ENCODE measurements at places on chromosomes 5 and 9.

- DNase-seq = no peak
Measured at GRCh38 chr5:1465966-1466471, 20.8 kb upstream of the SLC6A3 start.

- no peak for DNase-seq
Measured at GRCh38 chr5:74623006-74623611, 17.4 kb downstream of the ENC1 start.

GRCh38 chr5:168654211-168654721 lies 75.1 kb upstream of the PANK3 start:
- no peak for DNase-seq

- no peak for DNase-seq
Measured at GRCh38 chr9:131275332-131276093, 797 bp downstream of the FAM78A start.

GRCh38 chr5:141001446-141001843 lies 35.2 kb downstream of the PCDHAC2 start:
- no peak for DNase-seq

- no peak for DNase-seq
Measured at GRCh38 chr5:158599157-158599556, 500.6 kb downstream of the EBF1 start.

DNA sequence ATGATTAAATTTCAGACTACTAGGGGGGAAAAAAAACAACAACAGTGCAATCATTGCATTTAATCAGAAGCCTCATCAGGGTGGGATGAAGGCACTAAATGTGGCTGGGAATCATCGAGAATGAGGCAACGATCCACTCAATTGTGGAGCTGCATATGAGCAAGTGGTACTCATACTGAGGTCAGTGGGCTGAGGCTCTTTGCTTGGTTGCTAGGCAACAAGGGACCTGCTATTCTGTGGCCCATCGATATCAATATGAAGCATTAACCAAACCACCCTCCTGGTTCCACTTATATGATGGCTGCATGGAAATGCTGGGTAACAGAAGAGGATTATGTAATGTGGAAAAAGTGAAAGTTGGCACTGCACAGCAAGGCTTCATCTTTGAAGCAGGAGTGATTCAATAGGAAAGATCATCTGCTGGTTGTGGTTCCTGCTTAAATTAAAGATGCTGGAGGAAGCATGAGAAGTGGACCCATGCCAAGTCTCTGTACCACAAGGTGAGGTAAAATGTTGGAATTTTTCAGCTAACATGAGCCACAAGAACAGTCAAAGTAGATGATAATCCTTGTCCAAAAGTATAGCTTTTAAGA lies 159.8 kb upstream of the HMHB1 start:
- peak; percentile 15 for DNase-seq

- no peak for DNase-seq
Measured at GRCh38 chr9:93191354-93191660, 7.4 kb downstream of the WNK2 start.

DNA sequence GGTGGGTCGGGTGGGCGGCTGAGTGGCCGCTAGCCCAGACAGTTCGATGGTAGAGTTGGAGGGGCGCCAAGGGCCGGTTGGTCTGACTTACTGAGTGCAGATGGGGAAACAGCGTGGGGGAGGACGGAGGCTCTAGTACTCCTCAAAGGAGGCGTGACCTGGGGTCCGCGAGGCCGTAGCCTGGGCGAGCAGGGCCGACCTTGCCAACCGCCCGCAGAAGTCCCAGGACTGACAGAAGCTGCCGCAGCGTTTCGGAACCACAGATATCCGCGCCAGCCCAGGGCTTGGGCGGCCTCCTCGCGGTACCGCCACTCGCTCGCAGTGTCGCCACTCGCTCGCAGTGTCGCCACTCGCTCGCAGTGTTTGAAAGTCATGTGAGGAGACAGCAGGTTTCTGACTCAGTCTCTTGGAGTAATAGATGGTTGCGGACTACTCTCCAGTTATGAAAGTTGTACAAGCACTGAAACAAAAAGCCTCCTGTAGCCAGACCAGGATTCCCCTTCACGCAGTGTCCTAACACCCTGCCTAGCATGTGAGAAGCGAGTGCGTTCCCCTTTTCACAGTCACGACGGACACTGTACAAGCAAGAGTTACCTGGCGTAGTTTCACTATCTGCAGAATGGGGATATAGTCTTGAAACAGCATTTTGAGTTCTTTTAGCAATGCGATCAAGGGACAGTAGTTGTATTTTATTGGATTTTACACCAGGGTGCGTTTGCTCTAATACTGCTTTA lies 674 bp downstream of the TMEM38B start:
- peak; percentile 45 for DNase-seq

DNA sequence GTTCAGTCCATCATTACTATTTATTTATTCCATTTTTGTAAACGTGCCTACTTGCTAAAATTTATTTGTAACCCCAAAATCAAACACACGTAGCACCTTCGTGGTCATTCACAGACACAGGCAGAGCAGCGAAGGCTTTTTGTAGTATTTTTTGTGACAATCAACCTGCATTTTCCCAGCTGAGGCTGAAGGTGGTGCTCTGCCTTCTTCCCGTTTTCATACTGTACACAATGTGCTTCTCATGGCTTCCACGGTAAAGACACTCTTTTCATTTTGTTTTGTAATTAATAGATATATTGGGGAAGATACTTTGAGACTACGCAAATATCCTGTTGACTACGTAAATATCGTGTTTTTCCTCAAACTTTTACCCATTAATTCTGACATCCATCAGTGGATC lies 19.4 kb downstream of the DAP start:
- DNase-seq = no peak

DNA sequence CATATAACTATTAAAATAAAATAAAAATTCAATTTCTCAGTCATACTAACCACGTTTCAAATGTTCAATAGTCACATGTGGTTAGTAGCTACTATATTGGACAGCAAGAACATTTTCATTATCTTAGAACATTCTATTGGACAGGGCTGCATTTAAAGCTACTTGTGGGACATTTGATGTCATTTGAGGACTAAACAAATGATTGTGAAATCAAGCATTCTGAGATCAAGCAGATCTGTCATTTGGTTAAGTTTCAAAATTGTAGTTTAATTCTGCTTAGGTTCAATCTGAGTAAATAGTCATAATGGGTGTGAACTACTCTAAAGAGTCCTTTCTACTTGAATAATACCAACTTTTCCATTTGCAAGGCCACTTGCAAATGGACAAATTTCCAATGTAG lies 226.9 kb upstream of the C9orf72 start:
- no peak for DNase-seq

- no peak for DNase-seq
Measured at GRCh38 chr5:64108674-64109073, 57.0 kb upstream of the RNF180 start.

DNA sequence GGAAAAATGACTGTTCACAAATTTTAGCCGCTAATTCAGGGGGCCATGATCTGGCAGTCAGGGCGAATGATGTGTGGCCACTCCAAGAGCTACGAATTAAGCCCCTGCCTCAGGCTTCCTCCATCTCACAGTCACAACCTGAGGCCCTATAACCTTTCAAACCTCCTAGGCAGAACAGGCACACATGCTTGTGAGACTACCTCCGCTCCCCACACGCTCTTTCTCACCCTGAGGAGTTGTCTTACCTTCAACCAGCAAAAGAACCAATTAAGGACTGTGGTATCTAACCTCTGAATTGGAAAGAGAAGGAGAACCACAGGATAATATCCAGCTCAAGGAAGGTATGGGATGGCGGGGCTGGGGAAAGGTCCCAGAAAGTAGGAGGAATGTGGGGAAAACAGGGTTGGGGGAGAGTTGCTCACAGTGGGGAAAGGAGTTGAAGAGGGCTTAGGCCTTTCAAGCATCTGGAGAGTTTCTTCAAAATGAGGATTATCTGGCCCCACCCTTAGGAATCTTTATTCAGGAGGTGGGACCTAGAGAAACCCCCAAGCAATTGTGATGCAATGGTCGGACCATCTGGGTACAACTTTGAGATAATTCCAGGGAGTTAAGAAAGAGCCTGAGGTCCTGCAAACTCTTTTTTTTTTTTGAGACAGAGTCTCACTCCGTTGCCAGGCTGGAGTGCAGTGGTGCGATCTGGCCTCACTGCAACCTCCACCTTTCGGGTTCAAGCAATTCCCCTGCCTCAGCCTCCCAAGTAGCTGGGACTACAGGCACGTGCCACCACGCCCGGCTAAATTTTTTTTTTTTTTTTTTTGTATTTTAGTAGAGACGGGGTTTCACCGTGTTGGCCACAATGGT lies 5.5 kb downstream of the PCDH1 start:
- no peak for DNase-seq

DNA sequence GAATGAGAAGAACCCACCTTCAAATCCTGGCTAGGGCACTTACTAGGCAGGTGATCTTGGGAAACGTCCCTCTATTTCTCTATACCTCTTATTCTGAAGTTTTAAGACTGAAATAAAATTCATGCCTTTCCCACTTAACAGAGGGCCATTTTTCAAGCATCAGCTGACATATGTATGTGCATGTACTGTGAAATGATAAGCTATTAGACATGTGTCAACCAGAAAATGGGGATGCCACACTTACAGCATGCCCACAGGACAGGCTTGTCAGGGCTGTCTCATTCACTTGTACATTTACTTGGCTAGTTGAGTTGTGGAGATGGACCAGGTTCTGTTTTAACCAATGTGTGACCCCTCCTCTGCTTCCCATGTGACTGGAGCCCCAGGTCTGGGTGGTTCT lies 78.5 kb downstream of the C9orf152 start:
- DNase-seq = no peak

DNA sequence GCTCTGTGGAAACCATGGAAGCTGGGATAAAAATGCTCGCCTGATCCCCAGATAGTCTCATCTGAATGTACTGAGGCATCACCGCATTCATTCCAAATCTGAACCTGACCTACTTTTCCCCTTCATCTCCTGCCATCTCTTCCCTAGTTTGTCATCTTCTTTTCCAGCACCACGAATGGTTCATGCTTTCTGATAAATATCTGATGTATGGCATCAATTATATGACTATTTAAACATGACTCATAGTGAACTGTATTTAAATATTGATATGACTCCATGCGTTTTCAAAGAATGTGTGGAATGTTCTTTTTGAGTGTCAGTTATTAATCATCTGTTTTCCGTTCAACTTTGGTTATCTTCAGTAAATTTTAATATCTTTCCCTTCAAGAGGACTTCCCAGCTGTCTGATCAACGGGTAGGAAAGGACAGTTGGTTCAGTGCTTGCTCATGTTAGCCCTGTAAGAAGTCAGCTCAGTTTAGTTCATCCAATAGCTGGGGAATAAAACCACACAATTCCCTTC lies 21.1 kb downstream of the BASP1 start:
- DNase-seq = no peak

GRCh38 chr9:111068383-111068730 lies 30.1 kb upstream of the LPAR1 start:
- DNase-seq = no peak

DNA sequence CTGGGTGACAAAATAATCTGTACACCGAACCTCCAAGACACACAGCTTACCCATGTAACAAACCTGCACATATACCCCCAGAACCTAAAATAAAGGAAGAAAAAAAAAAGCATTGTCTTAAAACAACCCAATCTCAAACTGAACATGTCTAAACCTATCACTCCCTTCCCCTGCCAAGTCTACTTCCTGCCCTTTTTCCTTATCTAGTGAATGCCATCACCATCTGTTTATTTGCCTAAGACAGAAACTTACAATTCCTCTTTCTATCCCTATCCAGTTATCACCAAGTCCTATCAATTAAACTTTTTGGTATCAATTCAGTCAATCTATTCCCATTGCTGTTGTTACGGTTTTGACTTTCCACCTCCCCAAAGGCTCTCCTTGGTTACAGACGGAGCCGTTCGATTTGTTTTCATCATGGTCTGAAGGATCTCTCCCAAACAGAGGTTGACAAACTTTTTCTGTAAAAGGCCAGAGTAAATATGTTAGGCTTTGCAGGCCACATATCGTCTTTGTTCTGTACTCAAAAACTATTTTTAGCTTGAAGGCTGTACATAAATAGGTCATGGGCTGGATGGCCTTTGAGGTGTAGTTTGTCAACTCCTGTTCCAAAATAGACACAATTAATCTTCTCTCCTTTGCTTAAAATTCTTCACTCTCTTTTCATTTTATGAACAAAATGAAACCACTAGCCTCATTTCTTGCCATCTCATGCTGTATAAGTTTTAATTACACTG lies 12.1 kb downstream of the NOL8 start:
- DNase-seq = no peak

GRCh38 chr5:133818031-133818431 lies 150.4 kb downstream of the C5orf15 start:
- no peak for DNase-seq

GRCh38 chr9:14340219-14340873 lies 26.4 kb upstream of the NFIB start:
- DNase-seq = no peak

DNA sequence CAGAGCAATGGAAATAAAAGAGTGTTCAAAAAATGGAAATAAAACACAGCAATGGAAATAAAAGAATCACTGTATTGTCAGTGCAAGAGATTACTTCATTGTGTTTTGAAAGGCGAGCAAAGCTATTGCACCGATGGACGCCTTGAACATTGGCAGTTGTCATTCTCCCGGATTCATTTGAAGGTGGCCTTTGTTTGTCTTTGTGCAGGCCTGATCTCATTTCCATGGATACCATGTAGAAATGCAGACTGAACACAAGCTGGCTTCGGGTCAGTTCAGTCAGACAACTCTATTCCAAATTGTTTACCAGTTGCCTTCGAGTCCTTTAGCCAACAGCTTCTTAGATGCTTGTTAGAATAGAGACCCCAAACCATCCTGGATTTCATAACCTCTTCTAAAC lies 8.3 kb downstream of the ITGA2 start:
- DNase-seq = peak; percentile 61

Data from occipital lobe (tissue), 3 donors.